ENCODE measurements at places on chromosomes 7 and 10. TPM values are rescaled to one million over a fixed set of nuclear protein-coding genes. Genes with fewer than 3 reads are reported as not detected.

- H3K4me3 ChIP-seq: no peak overlapping the region
- peaks cover 19% of the 10 kb centered on the region for H3K36me3 ChIP-seq
- H3K4me1 ChIP-seq: no peaks in the 10 kb centered on the region
- no peaks in the 10 kb centered on the region for H3K27me3 ChIP-seq
- DNase-seq: no peak
These were observed 59.0 kb upstream of the GTF2I start for GRCh38 chr7:74598558-74598957.

DNA sequence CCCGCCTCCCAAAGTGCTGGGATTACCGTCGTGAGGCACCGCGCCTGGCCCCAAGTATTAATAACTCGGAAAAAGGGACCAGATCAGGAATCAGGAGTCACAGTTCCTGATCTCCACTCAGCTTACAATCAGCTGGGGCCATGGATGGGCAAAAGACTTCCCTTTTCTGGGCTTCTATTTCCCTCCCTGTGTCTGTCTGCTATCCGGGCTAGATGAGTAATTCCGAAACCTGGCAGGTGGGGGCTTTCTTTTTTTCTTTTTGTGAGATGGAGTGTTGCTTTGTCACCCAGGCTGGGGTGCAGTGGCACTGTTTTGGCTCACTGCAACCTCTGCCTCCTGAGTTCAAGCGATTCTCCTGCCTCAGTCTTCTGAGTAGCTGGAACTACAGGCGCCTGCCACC, 11.6 kb downstream of the RPS24 start:
- H3K4me1 ChIP-seq: peaks cover 4% of the 10 kb centered on the region
- DNase-seq: no peak
- H3K4me3 ChIP-seq: no peak overlapping the region
- H3K27ac ChIP-seq: no peak overlapping the region
- H3K27me3 ChIP-seq: no peaks in the 10 kb centered on the region

DNA sequence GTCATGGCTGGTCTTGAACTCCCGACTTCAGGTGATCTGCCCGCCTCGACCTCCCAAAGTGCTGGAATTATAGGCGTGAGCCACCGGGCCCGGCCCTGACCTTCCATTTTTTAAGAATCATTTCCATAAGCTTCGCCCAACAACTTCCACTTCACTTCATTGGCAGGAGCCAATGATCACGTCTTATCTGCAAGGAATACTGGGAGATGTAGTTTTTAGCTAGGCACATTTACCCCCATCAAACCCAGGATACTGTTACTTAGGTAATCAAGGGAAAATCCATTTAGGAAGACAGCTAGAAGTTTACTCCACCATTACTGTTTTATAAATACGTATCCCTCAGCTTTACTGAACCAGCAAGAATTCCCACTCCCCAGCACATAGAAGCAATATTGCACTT, 3.4 kb upstream of the CDK13 start:
- peaks cover 7% of the 10 kb centered on the region for H3K4me1 ChIP-seq
- peak overlapping the region; percentile 9 for H3K4me3 ChIP-seq
- no peak overlapping the region for H3K27ac ChIP-seq
- H3K36me3 ChIP-seq: peaks cover 1% of the 10 kb centered on the region

GRCh38 chr10:84531396-84531795, 203.0 kb downstream of the CCSER2 start:
- no peak overlapping the region for H3K4me3 ChIP-seq
- no peaks in the 10 kb centered on the region for H3K27me3 ChIP-seq
- H3K27ac ChIP-seq: no peak overlapping the region
- peaks cover 4% of the 10 kb centered on the region for H3K4me1 ChIP-seq
- peaks cover 2% of the 10 kb centered on the region for H3K36me3 ChIP-seq
- DNase-seq: no peak

- H3K36me3 ChIP-seq: no peaks in the 10 kb centered on the region
- H3K4me1 ChIP-seq: no peaks in the 10 kb centered on the region
- H3K4me3 ChIP-seq: no peak overlapping the region
- H3K27ac ChIP-seq: no peak overlapping the region
- H3K27me3 ChIP-seq: peaks cover 47% of the 10 kb centered on the region
These were observed 15.0 kb upstream of the SLC18A3 start for GRCh38 chr10:49595003-49595712.

DNA sequence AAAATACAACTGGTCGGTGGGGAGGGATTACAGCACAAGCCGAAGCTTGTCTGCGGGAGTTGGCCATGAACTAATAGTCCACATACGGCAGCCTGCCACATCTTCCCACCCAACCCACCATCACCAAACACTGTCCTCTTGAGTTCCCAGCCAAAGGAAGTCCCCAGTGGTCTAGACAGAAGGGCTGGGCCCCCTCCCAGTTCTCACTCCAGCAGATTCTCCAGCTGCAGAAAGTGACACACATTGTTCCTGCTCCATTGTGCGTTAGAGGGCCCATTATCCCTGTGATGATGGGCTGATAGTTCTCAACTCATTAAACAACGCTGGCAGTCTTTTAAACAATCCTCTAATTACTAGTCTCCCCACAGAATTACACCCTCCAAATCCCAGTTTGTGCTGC, 148.0 kb downstream of the FGFR2 start:
- H3K27me3 ChIP-seq: no peaks in the 10 kb centered on the region
- H3K27ac ChIP-seq: peak overlapping the region; percentile 96
- no peak for DNase-seq
- H3K4me1 ChIP-seq: peaks cover 63% of the 10 kb centered on the region
- H3K4me3 ChIP-seq: no peak overlapping the region

GRCh38 chr10:126975221-126975620, 70.0 kb downstream of the DOCK1 start:
- no peak for DNase-seq
- peaks cover 17% of the 10 kb centered on the region for H3K36me3 ChIP-seq
- H3K27me3 ChIP-seq: no peaks in the 10 kb centered on the region
- no peak overlapping the region for H3K27ac ChIP-seq

DNA sequence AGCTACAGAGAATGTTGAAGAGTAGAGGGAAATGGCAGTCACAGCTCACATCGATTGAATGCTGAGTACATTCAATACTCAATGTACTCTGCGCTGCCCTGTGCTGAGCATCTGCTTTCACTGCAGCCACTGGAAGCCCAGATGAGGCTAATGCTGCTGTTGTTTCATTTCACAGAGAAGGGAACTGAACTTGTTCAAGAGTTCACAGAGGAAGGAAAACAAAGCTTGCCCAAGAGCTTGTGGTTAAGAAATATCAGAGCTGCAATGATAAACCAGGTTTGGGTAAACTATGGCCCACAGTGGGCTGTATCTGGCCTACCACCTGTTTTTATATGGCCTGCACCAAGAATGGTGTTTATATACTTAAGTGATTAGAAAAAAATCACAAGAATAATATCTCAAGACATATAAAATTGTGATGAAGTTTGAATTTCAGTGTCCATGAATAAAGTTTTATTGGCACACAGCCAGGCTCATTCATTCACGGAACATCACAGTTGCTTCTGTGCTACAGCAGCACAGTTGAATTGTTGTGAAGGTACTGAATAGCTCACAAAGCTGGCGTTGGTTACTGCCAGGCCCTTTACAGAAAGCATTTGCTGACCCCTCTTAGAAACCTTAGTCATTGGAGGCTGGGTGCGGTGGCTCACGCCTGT, 64.1 kb downstream of the CFAP58 start:
- no peaks in the 10 kb centered on the region for H3K36me3 ChIP-seq
- no peak overlapping the region for H3K4me3 ChIP-seq
- no peaks in the 10 kb centered on the region for H3K27me3 ChIP-seq
- no peak for DNase-seq
- H3K27ac ChIP-seq: no peak overlapping the region

DNA sequence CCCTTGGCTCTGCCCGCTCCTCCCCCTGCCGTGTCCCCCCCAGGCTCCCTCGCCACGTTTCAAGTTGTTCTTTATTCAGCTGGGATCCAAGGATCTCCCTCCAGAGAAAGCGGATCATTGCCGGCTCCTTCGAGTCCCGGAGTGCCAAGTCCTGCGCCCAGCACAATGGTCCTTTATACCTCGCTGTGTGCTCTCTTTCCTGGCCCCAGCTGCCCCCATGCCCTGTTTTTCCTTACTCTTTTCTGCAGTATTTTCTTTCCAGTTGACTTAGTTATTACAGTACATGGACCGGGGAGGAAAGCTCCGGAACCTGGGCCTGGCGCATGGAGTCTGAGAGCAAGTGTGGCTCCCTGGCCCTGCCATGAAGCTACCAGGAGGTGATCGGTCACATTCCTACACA, 88.1 kb upstream of the KMT2C start:
- peaks cover 5% of the 10 kb centered on the region for H3K4me1 ChIP-seq
- peaks cover 4% of the 10 kb centered on the region for H3K27me3 ChIP-seq
- no peak overlapping the region for H3K4me3 ChIP-seq
- H3K27ac ChIP-seq: no peak overlapping the region
- no peaks in the 10 kb centered on the region for H3K36me3 ChIP-seq

DNA sequence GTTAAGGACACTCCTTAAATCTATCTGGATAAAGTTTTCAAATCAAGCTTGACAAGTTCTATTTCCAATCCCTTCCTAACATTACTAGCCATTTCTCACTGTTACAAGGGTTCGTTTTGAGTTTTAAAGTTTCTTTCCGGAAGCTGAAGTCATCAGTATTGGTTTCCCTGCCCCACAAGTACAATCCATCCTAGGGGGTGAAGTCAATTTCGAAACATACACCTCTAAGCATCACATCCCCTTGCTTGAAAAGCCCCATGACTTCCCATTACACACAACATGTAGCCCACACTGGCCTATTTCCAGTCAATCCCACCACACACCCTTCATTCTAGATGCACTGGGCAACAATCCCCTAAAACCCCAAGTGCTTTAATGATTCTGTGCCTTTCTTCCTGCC, 13.0 kb downstream of the DPY19L1 start:
- H3K4me1 ChIP-seq: peaks cover 4% of the 10 kb centered on the region
- H3K27ac ChIP-seq: no peak overlapping the region
- no peak overlapping the region for H3K4me3 ChIP-seq

- no peak overlapping the region for H3K27ac ChIP-seq
- DNase-seq: no peak
- no peak overlapping the region for H3K4me3 ChIP-seq
- no peaks in the 10 kb centered on the region for H3K27me3 ChIP-seq
These were observed 77.9 kb downstream of the MAD1L1 start for GRCh38 chr7:2154831-2155230.

PPP1R9A gene
- total RNA-seq: 55.2 TPM

Measured in progenitor cell of endocrine pancreas (in vitro differentiated cells).